Parietal lobe (tissue), 2 donors: ENCODE measurements at places on chromosomes 13 and 19. TPM values are rescaled to one million over a fixed set of nuclear protein-coding genes. Genes with fewer than 3 reads are reported as not detected.

Gene REEP6
- 2.2 TPM for total RNA-seq

Gene DPF1
- total RNA-seq: 47.0 TPM

Gene ZNF544
- 72.0 TPM for total RNA-seq

Gene GPR18
- not detected for total RNA-seq

Gene THAP8
- 1.9 TPM for total RNA-seq

Gene ZNF726
- 17.2 TPM for total RNA-seq

Gene DAND5
- not detected for total RNA-seq

Gene KIR3DL2
- total RNA-seq: not detected

Gene TMPRSS9
- total RNA-seq: 0.63 TPM

Gene PLPP2
- total RNA-seq: 0.63 TPM
